ENCODE measurements at places on chromosomes 13 and 19.

DNA sequence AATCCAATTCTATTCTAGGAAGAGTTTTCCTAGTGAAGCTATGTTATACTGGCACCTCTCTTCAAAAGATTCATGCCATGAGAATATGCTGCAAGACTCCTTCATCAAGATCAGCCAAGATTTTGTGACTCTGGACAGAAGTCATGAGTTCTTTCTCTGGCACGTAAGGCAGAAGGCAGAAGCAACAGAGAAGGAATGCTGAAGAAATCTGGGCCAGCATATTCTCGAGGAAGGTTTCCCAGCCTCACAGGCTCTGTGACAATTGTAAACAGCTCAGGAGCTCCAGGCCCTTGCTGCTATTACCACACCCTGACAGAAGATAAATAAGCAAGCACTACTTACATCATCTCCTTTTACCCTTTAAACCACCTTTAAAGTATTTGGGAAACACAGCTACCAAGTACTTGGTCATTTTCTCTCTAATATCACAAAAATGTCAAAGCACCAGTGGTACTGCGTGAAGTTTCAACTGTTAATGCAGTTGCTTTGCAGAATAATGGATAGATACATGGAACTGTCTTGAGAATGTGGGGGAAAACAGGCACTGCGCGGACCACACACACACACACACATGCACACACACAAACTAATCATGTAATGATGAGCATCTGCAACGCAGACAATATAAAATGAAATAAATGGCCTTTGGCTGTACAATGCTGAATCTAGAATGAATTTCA lies 55.4 kb downstream of the INTS6 start:
- peak; percentile 96 for DNase-seq

DNA sequence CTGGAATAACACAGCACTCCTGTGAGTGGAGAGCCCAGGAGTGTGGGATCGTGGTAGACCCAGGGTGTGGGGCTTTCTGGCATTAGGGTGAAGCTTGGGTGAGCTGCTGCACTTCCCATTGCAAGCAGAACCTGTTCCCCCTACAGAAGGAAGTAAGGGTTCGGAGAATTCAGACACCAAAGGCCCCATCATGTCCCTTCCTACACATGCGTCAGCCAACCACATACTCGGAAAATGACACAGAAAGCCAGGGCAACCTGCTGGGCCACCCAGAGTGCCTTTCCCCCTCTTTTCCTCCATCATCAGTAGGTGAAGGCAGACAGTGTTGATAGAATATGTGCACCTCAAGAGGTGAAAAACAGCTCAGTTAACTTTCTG lies 42.9 kb downstream of the GGACT start:
- DNase-seq = no peak

- DNase-seq = no peak
Measured at GRCh38 chr19:34961775-34962686, 2.0 kb downstream of the ZNF792 start.

- no peak for DNase-seq
Measured at GRCh38 chr19:42872608-42873007, 6.9 kb downstream of the PSG1 start.

DNA sequence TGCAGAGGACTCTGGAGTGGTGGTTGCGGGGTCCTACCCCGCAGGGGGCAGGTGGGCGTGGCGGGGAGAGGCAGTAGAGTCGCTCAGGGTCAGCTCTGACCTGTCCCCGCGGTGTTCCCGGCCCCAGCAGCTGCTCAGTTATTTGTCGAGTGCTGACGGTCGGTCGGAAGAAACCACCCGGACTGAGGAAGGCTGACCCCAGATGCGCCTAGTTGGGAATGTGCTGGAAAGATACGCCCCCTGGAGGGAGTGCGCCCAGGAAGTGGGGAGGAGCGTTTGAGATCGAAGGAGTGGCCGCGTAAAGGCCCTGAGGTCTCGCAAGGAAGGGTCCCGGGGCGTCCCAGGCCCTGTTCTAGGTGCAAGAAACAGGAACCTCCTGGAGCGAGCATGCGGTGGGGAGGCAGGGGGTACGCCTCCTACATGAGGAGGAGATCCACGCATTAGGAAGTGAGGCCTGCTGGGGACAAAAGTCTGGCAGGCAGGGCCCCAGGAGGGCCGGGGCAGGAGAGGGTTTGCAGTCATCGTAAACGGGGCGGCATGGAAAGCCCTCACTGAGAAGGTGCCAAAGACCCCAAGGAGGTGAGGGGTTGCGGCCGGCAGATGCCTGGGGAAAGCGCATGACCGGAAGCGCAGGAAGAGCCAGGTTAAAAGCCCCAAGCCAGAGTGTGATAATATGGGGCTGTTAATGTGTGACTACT lies 9.2 kb downstream of the CCDC8 start:
- no peak for DNase-seq
